ENCODE measurements at places on chromosomes 4 and X.

GRCh38 chrX:100864657-100865391, 9.3 kb downstream of the NOX1 start:
- DNase-seq: no peak

GRCh38 chr4:132026166-132026565, 1122.9 kb upstream of the PCDH10 start:
- no peak for DNase-seq

DNA sequence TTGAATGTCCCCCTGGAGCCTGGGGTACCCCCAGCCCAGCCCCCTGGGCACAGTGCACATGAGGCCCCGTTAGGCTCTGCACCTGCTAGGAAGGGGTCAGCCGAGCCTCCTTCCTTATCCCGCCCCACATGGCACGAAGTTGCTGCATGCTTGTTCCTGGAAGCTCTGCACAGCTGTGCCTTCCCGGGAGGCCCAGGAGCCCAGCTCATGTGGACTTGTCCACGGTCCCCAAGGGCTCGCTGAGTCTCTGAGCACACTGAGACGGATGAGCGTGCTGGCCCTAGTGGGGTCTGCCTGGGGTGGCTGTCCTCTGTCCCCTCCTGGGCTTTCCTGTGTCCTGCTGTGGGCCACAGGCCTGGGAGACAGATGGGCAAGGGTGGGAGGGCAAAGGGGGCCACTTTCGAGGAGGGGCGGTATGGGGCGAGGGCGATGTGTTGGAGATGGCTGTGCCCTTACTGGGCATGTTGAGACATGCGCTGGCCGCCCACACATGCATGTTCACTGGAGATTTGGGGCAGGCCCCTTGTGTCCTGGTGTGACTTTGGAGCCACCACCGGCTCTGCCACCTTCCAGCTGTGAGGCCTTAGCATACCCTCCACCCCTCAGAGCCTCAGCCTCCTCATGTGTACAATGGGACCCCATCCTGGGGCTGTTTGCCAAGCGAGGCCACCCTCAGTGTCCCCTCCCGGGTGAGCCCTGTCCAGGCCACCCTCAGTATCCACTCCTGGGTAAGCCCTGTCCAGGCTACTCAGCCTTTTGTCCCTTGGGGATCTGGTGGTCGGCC, 237.6 kb downstream of the AFAP1 start:
- no peak for DNase-seq

GRCh38 chrX:68186552-68187262, 246.6 kb downstream of the OPHN1 start:
- no peak for DNase-seq

- no peak for DNase-seq
These were observed 61.3 kb downstream of the CLNK start for GRCh38 chr4:10623241-10623640.

Data from activated CD4-positive, alpha-beta T cell treated with anti-CD3 and anti-CD28 coated beads, Interleukin-10, Interleukin-2, amounts not matched to agents 100 ng/mL and 50 ng/mL, durations not matched to agents 16 hours and 8 hours (primary cell).